Islet precursor cell (in vitro differentiated cells): ENCODE measurements at places on chromosomes 13 and 19.

DNA sequence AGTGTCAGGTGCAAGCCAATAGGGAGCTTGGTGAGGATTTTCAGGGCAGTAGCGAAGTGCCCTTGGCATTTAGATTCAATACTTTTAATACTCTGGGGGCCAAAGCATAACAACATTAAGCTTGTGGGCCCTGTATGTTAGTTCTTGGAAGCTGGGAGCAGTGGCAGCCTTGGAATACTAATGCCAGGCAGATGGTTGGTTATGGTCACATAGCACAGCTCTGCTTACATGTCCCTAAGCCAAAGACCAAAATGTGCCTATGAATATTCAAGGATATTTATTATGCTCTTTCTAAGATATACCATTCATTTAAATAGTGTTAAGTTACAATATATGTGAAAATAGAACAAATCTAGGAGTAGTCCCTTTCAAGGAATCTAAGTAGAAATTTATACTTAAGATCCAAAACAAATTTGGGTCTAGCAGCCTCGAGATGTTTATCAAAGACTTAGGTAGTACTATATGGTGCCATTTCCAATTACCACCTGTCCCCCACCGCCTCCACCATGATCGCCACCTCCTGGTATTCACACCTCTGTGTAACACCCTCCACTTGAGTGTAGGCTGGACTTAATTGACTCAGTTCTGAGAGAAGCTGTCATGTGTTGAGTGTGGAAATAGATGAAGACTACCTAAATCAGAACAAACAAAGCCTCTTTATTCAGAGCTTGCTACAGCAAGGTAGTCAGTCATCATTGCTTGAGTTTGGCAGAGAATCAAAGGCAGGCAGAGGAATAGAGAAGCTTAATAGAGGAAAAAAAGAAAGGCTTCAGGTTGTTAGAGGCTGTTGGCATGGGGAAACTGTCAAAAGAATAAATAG, 261.0 kb downstream of the GPC5 start:
- DNase-seq, result no peak

GRCh38 chr13:108315991-108316390, 46.5 kb downstream of the TNFSF13B start:
- no peak for DNase-seq

- no peak for DNase-seq
Measured at GRCh38 chr19:3138268-3138667, 2.4 kb downstream of the GNA15 start.

GRCh38 chr19:18364826-18365528, 21.0 kb upstream of the GDF15 start:
- peak; percentile 89 for DNase-seq

DNA sequence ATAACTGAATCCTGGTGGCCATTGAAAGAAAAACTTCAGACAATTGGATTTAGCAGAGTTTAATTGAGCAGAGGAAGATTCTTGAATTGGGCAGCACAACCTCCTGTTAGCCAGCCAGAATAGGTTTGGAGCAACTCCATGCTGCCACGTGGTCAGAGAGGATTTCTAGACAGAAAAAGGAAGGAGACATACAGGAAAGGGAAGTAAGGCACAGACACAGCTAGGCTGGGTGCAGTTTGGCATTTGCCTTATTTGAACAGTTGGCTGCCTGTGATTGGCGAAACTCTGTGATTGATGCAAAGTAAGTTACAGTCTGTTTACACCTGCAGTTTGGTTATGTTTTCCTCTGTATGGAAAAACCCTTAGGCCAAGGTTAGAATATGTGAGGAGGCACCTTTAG, 85.8 kb upstream of the SPATA13 start:
- DNase-seq, result no peak

- peak; percentile 54 for DNase-seq
Measured at GRCh38 chr13:101916775-101917474, 464.4 kb downstream of the ITGBL1 start.

DNA sequence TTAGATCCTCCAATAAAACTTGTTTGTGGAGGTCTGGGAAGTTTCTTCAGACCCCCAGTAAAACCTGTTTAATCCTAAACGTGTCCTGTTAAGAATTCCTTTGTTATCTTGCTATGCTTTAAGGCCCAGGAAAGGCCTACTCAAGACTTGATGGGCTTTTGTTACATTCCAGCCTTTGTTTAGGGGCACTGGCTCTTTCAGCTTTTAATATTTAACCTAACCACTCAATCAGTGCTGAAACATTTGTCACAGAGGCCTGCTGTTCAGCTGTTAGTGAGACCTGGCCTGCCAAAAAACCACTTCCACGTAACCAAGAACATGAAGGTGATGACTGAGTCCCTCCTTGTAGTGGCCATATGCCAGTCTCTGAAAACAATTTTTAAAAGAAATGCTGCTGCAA, 41.7 kb downstream of the PCDH17 start:
- peak; percentile 55 for DNase-seq

GRCh38 chr13:26965952-26966700, 205.5 kb downstream of the USP12 start:
- DNase-seq, result no peak

- DNase-seq, result no peak
Measured at GRCh38 chr19:35100588-35101533, 14.8 kb upstream of the FXYD3 start.

DNA sequence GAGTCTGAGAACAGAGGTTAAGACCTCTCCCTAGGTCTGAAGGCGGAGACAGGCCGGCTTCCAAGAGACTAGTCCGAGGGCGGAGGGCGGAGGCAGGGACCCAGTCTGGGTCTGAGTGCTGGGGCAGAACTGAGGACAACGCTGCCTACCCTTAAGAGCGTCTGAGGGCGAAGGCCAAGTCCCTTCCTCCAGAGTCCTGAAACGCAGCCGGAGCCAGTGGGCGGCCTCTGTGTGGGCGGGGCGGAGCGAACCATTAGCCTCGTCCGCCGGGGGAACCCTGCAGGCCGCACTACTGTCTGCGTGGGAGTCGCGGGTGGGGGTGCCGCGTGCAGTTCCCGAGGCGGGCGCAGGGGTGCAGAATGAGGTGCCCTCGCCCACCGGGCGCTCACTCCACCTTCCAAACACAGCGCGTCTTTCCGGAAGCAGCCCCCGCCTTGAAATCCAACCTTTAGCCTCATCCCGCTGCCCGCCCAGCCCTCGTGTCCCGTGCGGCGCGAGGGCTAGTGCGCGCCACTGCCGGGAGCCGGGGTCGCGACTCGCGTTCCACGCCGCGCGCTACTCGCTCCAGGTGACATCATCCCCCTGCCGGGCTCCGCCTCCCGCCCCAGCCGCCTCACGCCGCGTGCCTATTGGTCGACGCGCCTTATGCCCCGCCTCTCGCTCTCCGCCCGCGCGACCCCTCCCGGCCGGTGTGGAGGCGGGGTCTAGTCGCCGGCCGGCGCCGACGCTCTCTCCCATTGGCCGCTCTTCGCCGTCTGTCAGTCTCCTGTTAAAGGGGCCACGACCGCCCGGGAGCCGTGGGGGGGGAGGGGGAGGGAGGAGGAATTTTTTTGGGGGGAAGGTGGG, at the start of gene C19orf73:
Gene C19orf73, minus strand, starts transcription at position 579 of the 846 bp plus-strand sequence. Its CDS starts 121 bp downstream, at position 458.
- peak; percentile 96 for DNase-seq

DNA sequence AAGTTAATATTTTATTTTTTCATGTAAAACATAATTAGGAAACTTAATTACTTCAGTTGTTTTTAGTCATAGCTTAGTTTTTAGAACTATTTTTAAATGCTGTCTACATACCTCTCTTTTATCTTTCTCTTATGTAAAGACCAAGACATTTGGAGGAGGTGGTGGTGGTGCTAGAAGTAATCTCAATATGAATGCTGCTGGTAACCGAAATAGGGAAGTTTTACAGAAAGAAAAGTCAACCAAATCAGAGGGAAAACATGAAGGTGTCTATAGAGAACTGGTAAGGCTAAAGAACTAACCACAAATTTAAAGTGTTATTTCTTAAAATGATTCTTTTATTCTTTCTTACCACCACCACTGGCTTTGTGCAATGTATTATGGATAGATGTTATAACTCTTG, 97.3 kb downstream of the TDRD3 start:
- no peak for DNase-seq

DNA sequence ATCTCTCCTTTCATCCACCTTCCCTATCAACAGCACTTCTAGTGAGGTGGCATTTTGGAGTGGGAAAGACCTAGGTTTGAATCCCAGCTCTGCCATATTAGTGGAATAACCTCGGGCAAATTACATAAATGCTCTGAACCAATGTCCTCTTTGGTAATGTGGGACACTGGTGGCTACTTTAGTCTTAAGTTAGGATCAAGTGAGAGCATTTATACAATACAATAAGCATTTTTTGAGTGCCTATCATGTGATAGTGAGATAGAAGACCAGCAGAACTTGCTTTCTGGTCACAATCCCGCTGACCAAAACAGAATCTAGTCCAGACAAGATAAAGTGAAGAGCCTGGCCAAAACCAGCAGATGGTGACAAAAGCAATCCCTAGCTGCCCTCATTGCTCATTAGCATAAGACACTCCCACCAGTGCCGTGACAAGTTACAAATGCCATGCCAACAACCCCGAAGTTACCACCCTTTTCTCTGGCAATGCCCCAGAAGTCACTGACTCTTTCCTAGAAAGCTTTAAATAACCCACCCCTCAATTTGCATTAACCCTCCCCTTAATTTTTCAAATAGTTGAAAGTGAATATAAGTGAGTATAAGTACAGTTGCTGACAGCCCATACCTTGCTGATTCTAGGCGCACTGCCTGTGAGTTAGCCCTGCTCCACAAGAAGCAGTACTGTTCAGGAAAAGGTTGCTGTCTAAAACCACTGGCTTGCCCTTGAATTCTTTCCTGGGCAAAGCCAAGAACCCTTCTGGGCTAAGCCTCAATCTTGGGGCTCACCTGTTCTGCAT, 28.9 kb upstream of the KPNA3 start:
- DNase-seq, result no peak

DNA sequence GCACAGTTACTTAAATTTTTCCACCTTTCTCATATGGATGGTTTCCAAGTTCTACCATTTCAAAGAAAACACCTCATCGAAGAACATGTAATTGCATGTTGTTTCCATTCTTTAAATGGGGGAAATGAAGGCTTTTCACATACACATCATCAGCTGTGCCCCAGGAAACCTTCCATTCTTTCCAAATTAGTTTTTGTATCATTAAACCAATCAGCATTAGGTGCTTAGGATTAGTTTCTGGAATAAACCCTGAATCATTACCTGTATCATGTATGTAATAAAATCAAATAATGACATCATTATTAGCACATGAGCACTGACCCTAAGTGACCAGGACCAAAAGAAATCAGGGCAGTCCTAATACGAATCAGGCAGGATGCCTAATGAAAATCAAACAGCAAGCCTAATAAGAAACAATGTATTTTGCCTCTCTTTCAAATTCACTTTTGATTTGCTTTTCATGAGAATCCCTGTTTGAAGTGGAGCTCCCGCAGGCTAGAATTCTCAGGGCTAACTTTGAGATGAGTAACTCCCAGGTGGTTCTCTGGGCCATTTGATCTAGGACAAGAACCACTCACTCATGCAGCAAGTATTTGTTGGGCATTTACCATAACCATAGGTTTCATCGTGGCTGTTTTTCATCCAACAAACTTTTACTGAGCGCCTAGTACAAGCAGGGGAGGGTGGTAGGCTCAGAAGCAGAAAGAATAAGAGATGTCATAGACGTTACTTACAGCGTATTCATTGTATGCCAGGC, 89.2 kb downstream of the MZT1 start:
- DNase-seq, result peak; percentile 79

- DNase-seq, result no peak
Measured at GRCh38 chr19:2992958-2993357, 15.6 kb downstream of the TLE6 start.

DNA sequence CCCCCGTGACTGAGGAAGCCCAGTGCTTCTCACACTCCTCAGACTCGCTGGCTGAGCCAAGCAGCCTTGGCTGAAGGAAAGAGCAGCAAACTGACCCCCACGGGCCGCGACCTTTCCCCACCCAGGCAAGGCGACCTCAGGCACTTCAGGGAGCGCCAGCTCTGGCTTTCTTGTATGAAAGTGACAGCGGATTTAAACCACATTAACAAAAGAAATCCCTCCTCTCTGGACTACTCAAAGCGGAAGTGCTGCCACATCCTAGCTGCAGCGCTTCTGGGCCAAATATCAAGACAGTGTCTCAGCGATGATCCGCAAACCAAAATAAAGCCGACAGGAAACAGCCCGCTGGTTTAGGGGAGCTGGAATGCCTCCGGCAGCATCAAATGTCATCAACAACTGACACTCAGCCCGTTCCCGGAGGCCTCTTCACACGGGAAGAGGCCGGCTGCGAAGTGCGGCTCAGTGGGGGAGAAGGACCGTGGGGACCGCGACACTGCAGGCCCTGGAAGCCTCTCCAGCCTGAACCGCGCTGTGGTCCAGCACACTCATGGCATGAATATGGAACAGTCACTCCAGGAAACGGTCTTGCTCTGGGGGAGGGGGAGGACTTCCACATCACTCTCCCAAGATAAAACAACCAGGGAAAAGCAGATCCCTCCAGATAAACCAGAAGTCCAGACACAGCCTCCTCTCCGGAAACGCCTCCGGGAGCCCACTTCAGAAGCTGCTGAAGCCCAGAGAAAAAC, 1.4 kb downstream of the RASA3 start:
- DNase-seq, result peak; percentile 94

GRCh38 chr19:56507446-56508289, at the start of gene ZNF471:
Gene ZNF471 (plus strand): TSS chr19:56507855. CDS start chr19:56511572, 3,717 bp downstream.
- peak; percentile 97 for DNase-seq

- DNase-seq, result no peak
Measured at GRCh38 chr19:6415591-6416190, 8.9 kb downstream of the KHSRP start.

DNA sequence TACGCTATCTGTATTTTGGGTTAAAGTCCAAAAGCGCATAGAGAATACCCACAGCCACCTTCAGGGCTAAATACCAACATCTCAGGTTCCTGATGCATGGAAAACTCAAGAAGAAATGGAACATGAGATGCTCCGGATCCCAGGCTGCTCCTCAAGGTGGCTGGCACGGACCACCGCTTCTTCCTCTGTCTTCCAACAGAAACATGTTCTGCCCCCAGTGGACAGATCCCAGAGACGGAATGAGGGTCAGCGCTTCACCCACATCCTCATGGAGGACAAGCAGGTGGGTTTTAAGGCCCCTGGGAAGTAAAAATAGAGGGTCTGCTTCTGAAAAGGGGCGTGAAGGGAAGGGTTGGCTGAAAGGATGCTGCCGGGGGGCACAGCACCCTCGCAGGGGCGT, 17.3 kb downstream of the COL4A1 start:
- no peak for DNase-seq

GRCh38 chr13:26051657-26052311, at the start of gene SHISA2:
Gene SHISA2 (minus strand): TSS chr13:26052016. CDS start chr13:26050975, 1,041 bp downstream.
- peak; percentile 73 for DNase-seq

DNA sequence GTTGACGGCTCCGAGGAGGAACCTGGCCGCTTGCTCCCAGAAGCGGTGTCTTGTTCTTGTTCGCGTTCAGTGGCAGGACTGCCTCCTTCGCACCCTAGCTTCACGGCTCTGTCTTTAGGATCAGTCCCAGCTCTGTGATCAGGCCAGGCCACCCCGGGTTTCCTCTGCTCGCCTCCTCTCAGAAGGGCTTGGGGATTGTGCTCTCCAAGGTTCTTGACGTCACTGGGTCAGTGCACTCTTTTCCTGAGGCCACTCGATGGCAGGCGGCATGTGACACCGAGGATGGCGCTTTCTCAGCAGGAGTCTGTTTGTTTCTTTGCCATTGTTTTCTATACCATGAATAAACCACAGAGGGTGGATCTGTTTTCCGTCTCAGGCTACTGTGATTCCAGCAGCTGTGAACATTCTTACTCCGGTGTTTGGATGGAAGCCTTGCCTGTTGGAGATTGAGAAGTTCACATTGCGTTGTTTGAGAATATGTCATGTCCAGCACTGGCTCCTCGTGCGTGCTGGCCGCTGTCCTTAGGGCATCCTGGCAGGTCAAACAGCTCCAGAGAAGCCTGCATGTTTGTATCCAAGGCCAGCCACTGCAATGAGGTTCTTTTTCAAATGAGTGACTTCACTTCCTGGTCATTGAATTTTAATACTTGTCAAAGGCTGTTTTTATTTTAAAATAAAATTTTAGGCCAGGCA, 44.5 kb downstream of the SLC7A9 start:
- no peak for DNase-seq
